ENCODE measurements at places on chromosomes 5 and 9.

GRCh38 chr5:63923914-63924313 lies 38.3 kb downstream of the HTR1A start:
- DNase-seq = no peak

DNA sequence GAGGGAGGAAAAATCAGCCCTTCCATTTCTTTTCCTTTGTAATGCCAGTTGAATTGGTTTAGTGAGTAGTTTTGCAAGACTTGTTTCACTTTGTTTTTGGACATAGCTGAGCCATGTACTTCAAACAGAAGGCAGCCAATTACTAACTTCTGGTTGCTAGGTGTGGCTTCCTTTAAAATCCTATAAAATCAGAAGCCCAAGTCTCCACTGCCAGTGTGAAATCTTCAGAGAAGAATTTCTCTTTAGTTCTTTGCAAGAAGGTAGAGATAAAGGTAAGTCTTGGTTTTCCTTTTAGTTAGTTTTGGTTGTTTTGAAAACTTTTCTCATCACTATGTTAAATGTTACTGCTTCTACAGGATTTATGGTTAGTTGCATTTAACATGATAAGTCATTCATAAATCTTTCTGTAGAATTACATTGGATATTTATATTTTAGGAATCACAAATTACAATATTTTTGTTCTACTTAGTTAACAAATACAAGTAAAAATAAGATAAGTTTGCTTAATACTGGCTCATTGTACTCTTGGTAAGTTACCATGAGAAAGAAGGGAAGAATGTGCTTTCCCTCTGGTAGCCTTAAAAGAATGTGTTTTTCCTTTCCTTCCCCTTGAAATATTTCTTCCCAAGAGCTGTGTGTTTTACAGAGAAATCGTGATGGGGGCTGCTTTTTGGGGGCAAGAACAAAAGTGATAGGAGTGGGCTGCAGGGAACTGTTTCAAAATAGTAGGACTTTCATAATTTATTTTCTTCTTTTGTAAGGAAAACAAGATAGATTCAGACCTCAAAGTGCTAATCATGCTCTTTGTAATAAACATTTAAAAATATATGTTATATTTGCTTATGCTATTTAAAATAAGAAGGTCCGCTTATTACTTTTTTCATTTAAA lies at the start of gene ANXA1:
Gene ANXA1, plus strand, starts transcription at position 213 of the 890 bp plus-strand sequence. CDS start 6,671 bp downstream, outside the sequence.
- peak; percentile 88 for DNase-seq

GRCh38 chr9:129264388-129264787 lies 86.3 kb upstream of the IER5L start:
- no peak for DNase-seq

GRCh38 chr5:166240705-166241104 lies 2050.7 kb upstream of the WWC1 start:
- DNase-seq = no peak

- no peak for DNase-seq
Measured at GRCh38 chr9:92312887-92313623, 12.1 kb downstream of the NOL8 start.

- peak; percentile 77 for DNase-seq
Measured at GRCh38 chr5:142472306-142472951, 147.6 kb upstream of the SPRY4 start.

GRCh38 chr9:132410642-132411041 lies 631 bp downstream of the CFAP77 start:
- no peak for DNase-seq

- DNase-seq = no peak
Measured at GRCh38 chr5:7789567-7789966, 61.4 kb downstream of the CFAP90 start.

GRCh38 chr5:105619725-105620124 lies 2051.0 kb downstream of the EFNA5 start:
- DNase-seq = no peak

GRCh38 chr9:130844044-130844451 lies 9.0 kb downstream of the ABL1 start:
- no peak for DNase-seq

DNA sequence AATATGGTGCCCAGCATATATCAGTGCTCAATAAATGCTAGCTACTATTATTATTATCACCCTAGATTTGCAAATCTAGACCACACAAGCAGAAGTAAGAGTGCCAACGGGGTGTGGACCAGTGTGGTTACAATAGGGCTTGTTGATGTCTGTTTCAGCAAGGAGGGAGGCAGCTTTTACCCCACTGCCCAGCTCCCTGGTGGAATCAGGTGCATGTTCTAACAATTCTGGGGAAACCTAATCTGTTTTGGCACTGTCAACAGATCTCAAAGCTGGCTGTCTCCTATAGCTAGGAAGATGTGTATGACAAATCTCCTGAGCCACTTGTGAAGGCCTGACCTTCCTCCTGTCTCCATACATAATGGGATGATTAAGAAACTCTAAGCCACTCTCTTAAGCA lies 5.7 kb downstream of the TGFBI start:
- no peak for DNase-seq

GRCh38 chr5:157477814-157478494 lies 17.9 kb downstream of the NIPAL4 start:
- no peak for DNase-seq

- no peak for DNase-seq
Measured at GRCh38 chr5:59276917-59277372, 616.6 kb downstream of the PDE4D start.

DNA sequence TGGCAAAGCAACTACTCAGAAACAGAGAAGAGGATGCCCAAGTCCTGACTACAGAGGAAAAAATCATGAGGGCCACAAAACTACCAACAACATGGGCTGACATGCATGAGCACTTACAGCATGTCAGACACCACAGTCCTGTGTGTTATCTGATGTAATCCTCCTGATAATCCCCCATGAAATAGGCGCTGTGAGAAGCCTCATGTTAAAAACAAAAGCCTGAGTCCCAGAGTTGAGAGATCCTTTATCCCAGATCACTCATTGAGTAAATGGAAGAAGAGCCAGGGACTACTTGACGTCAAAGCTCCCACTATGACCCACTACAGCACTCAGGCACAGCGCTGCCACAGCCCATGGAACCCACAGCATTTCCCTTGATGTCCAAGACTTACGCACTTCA lies 7.2 kb upstream of the SPOCK1 start:
- no peak for DNase-seq

GRCh38 chr9:92265154-92265553 lies 28.3 kb downstream of the IARS1 start:
- no peak for DNase-seq

DNA sequence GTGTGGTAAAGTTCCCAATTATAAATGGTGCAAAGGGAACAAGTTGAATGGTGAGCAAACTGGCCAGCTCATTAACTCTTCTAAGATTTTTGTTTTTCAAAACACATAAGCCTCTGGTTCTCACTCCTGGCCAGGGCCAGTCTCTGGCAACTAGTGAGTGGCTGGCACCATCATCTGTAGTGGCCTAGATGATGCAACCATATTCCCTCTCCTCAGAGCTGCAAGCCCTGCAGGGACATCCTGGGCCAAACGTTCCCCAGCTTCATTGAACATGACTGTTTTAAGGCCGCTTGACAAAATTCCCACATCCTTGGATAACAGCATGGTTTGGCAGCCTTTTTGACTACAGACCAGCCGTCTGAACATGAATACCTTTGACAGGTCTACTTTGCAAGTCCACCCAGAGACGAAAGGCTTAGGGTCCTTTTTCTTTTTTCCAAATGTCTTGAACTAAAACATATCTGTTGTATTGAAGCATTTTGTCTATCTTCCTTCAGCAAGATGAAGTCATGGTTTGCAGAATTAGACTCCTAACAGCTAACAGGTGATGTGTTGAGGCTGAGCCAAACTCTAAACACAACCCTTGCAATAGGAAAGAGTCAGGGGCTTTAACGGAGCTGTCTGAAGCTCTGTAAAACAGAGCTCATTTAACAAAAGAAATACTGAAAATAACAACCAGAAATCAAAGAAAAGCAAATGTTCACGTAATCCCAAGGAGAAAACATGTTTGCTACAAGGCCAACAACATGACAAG lies 23.8 kb downstream of the MACROH2A1 start:
- DNase-seq = no peak
